ENCODE measurements at places on chromosomes 7 and 10.

GRCh38 chr7:2886900-2887299 lies 42.8 kb upstream of the GNA12 start:
- DNase-seq, result peak; percentile 79

GRCh38 chr7:142412551-142413193 lies 154.8 kb upstream of the PRSS58 start:
- peak; percentile 72 for DNase-seq

- no peak for DNase-seq
Measured at GRCh38 chr10:68586606-68587305, 26.6 kb downstream of the TET1 start.

DNA sequence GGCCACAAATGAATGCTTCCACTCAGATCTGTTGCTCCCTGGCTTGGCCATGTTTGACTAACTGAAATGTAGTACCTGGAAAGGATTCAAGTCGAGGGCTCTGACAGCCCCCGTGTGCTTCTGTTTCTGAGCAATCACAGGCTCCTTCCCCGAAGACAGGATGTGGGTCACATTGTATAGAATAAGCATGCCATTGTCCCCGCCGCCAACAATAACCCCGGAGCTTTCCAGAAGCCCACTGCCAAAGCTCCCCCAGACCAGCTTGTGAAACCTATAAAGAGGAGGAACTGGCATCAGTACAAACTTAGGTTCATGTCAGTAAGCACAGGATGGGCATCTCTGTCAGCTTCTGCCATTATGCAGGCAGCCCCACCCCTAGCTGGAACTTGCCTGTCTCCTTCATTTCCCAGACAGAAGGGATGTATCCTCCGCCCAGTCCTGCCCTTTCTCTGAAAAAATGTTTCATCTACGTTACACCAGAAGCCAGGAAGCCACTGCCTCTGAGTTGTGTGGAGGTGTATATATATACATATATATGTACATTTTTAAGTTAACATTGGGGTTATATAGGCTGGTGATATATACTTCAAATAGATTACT lies 10.3 kb downstream of the SEC31B start:
- no peak for DNase-seq

- DNase-seq, result no peak
Measured at GRCh38 chr10:128211064-128211504, 84.9 kb upstream of the MKI67 start.

DNA sequence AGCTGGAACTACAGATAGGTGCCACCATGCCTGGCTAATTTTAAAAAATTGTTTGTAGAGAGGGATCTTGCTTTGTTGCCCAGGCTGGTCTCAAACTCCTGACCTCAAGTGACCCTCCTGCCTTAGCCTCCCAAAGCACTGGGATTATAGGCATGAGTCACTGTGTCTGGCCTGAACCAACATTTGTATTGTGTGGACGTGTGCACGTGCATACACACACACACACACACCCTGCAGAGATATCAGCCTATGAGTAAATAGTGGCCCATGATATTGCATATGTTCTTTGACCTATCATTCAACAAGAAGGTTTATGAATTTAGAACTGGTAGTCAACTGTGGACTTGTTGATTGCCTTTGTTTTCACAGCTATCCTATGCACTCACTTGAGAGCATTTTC lies 161.6 kb downstream of the BAMBI start:
- no peak for DNase-seq

- no peak for DNase-seq
Measured at GRCh38 chr10:70323138-70323696, 39.4 kb upstream of the NPFFR1 start.

GRCh38 chr10:79293841-79294581 lies 53.3 kb upstream of the PPIF start:
- no peak for DNase-seq

- DNase-seq, result no peak
Measured at GRCh38 chr7:40542982-40543741, 408.4 kb downstream of the SUGCT start.

- DNase-seq, result no peak
Measured at GRCh38 chr7:46852795-46853194, 729.1 kb downstream of the TNS3 start.

- peak; percentile 47 for DNase-seq
Measured at GRCh38 chr10:118568327-118568848, 27.1 kb downstream of the PRLHR start.

DNA sequence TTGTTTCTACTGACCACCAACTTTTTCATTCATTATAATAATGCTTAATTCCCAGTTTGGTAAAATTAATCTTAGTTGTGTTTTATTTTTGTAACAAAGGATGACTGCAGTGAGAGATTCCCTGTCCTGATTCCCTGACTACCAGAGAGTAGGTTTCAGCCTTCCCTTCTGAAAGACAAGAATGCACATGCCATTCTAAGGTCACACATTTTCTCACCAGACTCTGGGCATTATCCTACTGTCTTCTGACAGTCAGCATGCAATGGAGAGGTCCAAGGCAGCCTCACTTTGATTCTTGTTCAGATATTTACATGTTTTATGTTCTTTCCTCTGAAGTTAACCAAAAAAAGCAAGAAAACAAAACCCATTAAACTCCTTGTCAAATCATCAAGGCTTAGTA lies 372.7 kb upstream of the CDC14C start:
- no peak for DNase-seq

DNA sequence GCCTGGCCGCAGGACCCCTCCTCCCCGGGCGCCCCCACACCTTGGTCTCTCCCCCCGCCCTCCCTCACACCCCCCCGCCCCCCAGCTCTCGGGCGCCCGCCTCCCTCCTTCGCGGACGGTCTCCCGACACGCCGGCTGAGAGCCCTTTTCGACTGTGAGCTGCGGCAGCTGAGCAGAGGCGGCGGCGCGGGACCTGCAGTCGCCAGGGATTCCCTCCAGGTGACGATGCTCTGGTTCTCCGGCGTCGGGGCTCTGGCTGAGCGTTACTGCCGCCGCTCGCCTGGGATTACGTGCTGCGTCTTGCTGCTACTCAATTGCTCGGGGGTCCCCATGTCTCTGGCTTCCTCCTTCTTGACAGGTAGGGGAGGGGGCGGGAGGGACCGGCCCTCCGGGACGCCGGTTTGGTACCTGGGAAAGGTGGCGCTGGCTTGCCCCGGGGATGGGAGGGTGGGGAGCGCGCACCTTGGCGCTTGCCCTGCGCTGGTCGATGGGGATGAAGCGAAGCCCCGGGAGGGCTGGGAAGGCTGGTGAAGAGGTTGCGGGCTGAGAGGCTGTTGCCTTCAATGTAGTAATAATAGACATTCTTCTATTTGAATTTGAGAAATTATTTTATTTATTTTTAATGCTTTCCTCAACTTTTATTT lies at the start of gene BMPER:
BMPER (plus strand) TSS at position 151 of the 644 bp plus-strand sequence; CDS start at position 226, 75 bp downstream.
- DNase-seq, result no peak

- no peak for DNase-seq
Measured at GRCh38 chr10:50992356-50992901, 81.9 kb upstream of the PRKG1 start.

- DNase-seq, result no peak
Measured at GRCh38 chr7:36659638-36660341, 64.5 kb downstream of the AOAH start.

GRCh38 chr7:148304456-148304855 lies 286.1 kb upstream of the C7orf33 start:
- peak; percentile 78 for DNase-seq

- no peak for DNase-seq
Measured at GRCh38 chr7:12540850-12541249, 29.7 kb upstream of the SCIN start.

GRCh38 chr10:116752563-116752962 lies 10.2 kb upstream of the HSPA12A start:
- no peak for DNase-seq

Measured in K562 (cell line).